ENCODE measurements at places on chromosomes 16 and 17. TPM values are rescaled to one million over a fixed set of nuclear protein-coding genes. Genes with fewer than 3 reads are reported as not detected.

Gene TAC4
- total RNA-seq, result not detected

Gene P2RX5
- total RNA-seq, result not detected

Gene HSPB9
- total RNA-seq, result not detected

Gene CD300LD
- not detected for total RNA-seq

Gene CD300H
- total RNA-seq, result not detected

Gene KRT17
- 25.7 TPM for total RNA-seq

Gene CBX8
- 3.4 TPM for total RNA-seq

Gene TEX14
- under 0.01 TPM for total RNA-seq

Gene MAF
- 23.0 TPM for total RNA-seq

Gene PRSS36
- 2.1 TPM for total RNA-seq

Gene TOM1L1
- 39.8 TPM for total RNA-seq

Gene CCL8
- 0.12 TPM for total RNA-seq

Gene LGALS9B
- not detected for total RNA-seq

Gene C16orf95
- 5.5 TPM for total RNA-seq

Gene FBXW10B
- total RNA-seq, result 6.7 TPM

Gene MMP28
- total RNA-seq, result 0.16 TPM

All from hair follicle dermal papilla cell (primary cell).